Stimulated activated CD8-positive, alpha-beta memory T cell treated with anti-CD3 and anti-CD28 coated beads, Interleukin-12 subunit alpha, Interleukin-12 subunit beta, amount 100 ng/mL, for 1 hour (primary cell): ENCODE measurements at places on chromosomes 11 and 22.

DNA sequence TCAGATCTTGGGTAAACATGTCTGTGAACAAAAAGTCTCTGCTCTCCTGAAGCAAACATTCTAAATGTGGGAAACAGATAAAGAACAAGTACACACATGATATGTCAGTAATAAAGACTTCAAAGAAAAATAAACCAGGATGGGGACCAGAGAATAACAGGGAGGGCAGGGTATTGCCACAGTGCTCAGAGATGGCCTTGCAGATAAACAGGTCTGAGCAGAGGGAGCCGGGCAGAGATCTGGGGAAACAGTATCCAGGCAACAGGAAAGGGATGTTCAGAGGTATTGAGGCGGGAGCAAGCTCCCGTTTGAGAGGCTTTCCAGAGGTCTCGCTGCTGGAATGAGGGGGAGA lies 2.9 kb downstream of the CCDC86 start:
- no peak for DNase-seq

DNA sequence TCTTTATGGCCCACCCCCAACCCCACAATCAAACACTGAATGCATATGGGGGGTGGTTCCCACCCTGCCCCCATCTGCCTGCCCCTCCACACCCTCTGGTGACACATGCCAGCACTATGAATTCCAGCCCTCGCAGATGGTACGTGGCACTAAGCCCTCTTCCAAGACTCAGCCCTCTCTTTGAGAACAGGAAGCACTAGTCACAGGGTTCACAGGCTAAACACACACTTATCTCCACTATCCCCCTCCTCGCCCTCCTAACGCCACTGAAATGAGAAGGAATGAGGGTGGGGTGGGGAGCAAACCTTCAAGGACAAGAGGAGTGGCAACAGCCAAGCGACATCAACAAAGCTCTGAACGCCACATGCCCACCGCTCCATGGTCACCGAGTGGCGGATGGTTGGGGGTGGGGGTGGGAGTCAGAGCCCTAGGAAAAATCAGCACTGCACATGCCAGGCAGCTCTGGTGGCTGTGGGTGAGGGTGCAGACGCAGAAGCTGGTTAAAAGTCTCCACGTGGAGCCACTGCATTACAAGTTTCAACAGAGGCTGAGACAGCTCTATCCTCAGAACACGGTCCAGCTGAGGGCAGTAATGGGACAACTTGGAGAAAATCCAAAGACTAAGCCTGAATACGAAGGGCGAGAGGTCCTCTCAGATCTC lies 33.6 kb downstream of the TMEM184B start:
- DNase-seq: no peak

DNA sequence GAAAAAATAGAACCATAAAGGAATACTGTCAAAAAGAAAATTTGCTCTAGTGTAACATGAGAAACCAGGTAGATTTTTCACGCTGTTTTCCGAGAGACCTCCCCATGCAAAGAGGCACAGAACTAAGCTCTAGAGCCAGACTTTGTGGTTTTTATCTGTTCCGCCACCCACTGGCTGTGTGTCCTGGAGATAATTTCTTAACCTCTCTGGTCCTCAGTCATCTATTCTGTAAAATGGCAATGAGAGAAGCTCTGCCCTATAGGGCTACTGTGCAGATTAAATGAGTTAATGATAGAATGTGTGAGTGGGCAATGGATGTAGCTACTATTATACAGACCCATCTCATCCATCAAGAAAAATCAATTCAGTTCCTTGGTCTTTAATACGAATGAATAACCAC lies 9.4 kb upstream of the SIGIRR start:
- no peak for DNase-seq

DNA sequence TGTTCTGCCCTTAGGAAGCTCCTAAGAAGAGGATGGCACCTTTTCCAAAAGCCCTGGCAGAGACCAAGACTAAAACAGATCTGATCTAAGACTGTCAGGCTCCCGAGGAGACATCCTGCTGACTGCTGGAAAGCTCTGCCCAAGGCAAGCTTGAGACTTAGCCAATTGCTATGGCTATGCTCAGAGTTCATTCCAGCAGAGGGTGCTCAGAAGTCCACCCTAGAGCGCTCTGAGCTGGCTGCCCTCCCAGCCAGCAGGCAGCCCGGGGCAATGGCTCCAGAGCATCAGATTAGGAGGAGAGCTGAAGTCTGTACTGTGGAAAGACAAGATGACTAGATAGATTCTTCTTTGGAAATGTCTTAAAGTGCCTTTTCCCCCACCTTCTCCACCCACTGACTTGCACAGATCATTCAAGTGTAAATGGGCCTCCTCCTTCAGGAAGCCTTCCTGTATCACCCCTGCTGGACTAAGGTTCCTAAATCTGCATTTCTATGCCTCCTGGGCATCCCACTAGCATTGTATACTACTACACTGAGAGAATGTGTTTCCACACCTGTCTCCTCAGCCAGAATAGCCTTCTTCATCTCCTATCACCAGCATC lies 23.4 kb downstream of the LRRC55 start:
- no peak for DNase-seq

DNA sequence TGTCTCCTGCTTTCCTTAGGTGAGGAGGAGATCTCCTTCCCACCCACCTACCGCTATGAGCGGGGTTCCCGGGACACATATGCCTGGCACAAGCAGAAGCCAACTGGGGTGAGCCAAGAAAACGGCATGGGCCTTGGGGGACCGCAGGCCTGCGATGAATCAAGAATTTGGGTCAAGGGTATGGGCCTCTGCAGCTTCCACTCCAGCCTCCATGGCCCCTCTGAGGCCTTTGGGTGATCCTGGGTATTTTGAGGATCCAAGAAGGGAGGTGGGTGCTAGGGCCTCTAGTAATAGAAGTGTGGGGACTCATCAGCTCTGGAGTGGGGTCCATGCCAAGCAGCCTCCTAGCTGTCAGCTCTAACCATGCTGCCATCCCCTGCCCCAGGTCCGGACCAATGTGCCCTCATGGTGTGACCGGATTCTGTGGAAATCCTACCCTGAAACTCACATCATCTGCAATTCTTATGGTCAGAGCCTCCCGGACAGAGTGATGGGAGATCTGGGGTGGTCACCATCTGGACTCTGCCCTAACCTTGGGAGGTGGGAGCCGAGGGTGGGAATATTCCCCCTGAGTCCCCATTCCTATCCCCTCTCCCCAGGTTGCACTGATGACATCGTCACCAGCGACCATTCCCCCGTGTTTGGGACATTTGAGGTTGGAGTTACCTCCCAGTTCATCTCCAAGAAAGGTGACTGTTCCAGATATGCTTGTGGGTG lies 8.6 kb downstream of the INPPL1 start:
- DNase-seq: no peak

DNA sequence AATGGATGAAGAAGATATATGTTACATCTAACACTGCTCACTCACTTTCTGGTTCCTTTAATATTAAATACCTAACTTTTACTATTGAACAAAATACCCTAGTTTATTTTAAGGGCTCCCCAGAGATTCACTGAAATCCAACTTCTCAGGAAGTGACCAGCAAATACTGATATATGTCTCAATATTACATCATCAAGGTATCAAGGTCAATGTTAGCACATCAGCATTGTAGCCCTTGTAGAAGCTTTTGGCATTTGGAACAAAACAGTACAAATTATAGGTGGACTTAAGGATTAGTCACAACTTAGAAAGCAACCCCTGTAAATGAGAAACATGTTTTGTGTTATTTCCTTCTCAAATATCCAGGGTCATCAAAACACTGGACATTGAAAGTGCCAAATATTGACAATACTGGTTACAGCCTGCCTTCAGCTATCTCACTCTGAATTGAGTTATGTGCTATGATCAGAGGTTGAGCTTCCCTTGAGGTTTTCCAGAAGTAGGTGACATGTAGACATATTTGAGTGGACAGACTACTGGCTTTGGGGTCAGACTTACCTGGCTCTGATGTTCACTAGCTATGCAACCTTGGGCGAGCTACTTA lies 1.9 kb upstream of the ATL3 start:
- no peak for DNase-seq

- no peak for DNase-seq
Measured at GRCh38 chr11:133078591-133079404, 453.5 kb downstream of the OPCML start.

DNA sequence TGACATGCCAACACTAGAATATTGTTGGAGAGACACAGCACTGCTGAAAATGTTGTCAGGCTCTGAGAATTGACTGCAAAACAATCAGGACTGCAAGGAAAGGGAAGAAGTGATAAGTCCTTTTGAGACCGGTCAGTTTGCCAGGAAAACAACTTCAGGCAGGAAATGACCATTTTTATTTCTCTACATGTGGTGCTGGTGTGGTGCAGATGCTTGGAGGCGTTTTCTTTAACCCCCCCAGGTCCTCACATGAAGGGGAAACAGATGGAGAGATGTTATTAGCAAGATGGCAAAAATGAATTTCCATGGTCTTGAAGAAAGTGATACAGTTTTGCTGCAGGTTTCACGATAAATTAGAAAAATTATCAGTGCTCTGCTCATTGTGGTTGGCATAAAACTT lies 5.7 kb downstream of the AP2A2 start:
- DNase-seq: no peak

DNA sequence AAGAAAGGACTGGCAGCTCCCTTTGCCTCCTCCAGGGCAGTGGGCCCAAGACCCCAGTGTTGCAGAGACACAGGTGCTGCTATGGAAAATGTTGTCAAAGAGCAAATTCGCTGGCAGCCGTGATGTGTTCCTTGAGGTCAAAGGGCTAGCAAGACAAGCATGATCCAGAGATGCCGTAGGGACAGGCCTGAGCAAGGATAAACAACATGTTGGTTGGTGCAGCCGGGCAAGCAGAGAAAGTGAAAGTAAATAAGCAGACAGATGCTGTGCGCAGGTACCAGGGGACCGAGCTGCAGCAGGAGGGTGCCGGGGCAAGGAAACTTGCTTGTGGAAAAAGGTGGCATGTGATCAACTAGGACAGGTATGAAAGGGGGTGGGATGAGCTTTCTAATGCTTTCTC lies 125.5 kb upstream of the NECTIN1 start:
- no peak for DNase-seq

- no peak for DNase-seq
Measured at GRCh38 chr11:124041254-124041653, at the start of gene OR10G7. Gene OR10G7, minus strand, starts transcription at chr11:124041325. Its CDS starts 2,324 bp downstream, at chr11:124039001.

DNA sequence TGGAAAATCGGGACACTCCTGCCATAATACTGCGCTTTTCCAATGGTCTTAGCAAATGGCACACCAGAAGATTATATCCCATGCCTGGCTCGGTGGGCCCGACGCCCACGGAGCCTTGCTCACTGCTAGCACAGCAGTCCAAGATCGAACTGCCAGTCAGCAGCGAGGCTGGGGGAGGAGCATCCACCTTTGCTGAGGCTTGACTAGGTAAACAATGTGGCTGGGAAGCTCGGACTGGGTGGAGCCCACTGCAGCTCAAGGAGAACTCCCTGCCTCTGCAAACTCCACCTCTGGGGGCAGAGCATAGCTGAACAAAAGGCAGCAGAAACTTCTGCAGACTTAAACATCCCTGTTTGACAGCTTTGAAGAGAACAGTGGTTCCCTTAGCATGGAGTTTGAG lies 15.6 kb downstream of the PTH start:
- DNase-seq: no peak

DNA sequence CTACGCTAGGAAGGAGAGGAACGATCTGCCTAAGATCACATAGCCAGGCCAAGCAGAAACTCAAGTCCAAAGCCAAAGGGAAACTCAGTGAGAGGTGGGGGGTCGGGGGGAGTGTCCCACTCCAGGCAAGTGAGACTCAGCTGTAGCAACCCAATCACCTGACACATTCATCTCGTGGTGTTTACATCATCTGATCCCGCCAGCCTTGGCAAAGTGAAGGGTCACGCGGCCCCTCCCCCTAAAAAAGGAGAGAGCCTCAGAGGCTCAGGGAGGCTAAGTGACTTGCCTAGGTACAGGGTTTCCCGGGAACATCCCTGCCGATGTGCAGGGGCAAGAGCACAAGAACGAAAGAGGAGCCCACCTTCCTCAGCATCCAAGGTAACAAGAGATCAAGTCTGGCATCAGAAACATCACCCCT lies 21.5 kb downstream of the MYH9 start:
- DNase-seq: no peak

DNA sequence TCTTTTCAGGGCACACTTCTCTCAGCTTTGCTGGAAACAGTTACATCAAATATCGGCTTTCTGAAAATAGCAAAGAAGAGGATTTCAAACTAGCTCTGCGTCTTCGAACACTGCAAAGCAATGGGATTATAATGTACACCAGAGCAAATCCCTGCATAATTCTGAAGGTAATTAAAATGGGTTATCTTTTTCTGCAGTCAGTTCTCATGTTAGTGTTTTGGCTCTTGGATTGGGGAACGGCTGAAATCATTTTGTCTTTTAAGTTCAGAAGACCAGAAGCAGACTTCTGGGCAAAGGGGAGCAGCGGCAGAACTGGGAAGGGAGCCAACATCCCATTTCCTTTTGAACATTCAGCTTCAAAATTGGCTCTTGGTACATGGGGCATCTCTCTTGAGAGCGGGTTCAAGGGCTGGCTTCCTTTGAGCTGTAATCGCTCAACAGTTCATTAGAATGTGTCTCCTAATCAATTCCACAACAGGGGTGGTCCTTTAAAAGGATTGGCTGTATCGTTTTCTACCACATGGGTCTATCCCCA lies 110.2 kb upstream of the MTNR1B start:
- DNase-seq: no peak

GRCh38 chr11:35039076-35039475 lies 99.9 kb upstream of the CD44 start:
- DNase-seq: no peak

GRCh38 chr22:43269646-43270045 lies 73.5 kb downstream of the SCUBE1 start:
- no peak for DNase-seq

DNA sequence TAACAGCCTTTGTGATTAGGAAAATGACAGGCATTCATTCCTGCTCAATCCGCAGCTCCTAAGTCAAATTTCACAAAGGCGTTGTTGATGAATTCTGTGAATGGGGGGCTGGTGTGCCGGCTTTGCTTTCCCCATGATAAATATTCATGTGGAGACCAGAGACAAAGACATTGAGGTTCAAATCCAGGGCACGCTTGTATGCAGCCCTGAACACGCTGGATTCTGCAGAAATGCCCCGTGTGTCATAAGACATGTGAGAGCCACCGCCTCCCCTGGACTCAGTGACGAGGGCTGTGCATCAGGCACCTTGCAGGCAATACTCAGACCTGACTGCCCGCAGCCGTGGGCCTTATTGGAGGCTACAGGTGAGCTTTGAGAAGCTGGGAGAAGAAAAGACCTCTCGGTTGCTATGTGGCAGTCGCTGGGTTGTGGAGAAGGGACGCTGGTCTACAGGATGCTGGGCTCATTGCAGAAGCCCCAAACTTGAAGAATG lies 906.2 kb downstream of the BRD1 start:
- no peak for DNase-seq

- no peak for DNase-seq
Measured at GRCh38 chr11:131652231-131652630, 281.8 kb downstream of the NTM start.

GRCh38 chr11:118596224-118597146 lies 10.9 kb upstream of the PHLDB1 start:
- DNase-seq: no peak

- no peak for DNase-seq
Measured at GRCh38 chr11:15146271-15147003, 31.7 kb downstream of the INSC start.

- DNase-seq: no peak
Measured at GRCh38 chr11:128593281-128593680, 5.9 kb upstream of the ETS1 start.

GRCh38 chr22:46587492-46588278 lies 32.5 kb upstream of the GRAMD4 start:
- DNase-seq: no peak

- no peak for DNase-seq
Measured at GRCh38 chr11:2652333-2653197, 47.2 kb downstream of the KCNQ1OT1 start.

- no peak for DNase-seq
Measured at GRCh38 chr11:15941206-15941770, 415.1 kb downstream of the SOX6 start.
